ENCODE measurements at places on chromosomes 13 and 19.

DNA sequence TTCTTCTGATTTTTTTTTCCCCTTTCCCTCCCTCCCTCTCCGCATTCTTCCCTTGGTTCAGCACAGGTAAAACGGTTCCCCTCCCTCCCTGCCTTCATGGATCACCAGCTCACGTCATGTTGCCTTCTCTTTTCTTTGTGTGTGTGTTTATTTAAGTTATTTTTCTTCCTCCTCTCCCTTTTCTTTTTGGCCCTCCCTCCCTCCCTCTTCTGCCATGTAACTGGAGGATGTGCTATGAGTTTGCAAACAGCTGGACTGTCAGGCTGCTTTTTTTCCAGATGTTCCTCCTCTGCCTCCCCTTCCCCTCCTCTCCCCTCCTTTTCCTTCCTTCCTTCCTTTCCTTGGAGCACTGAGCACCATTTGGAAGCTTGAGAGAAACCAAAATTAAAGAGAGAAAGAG, 2.0 kb downstream of the LENG9 start:
- DNase-seq: no peak

DNA sequence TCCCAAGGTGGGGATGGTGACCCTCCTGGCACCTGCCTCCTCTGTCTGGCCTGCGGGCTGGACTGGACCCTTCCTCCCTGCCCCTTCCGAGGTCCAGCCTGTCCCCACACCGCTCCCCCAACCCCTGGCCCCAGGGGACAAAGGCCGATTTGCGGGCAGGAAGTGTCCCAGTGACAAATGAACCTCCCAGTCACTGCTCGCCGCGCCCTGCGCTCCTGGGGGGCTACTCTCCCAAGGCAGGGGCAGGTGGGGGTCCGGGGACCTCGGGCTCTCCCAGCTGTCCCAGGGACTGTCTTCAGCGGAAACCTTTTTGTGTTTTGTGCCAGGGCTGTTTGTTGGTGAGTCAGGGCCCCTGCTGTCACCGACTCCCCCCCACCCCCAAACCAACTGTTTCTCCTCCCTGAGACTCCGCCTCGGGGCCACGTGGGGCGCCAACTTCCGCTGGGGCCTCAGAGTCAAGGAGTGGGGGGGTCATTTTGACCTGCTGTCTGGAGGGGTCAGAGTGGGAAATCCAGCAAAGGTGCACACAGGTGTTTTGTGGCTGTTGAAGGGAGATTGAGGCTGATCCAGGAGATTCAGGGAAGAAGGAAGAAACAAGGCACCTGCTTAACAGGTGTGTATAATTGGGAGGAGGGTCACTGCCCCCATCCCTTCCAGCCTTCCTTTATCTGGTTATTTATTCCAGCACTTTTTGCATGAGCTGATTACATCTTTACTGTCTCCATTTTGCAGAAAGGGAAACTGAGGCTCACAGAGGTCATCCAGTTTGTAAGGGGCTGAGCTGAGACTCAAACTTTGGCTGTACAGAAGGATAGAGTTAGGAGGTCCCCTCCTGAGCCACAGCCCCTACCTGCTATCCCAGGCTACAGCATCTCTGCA, 831 bp downstream of the PGPEP1 start:
- DNase-seq: peak; percentile 56

DNA sequence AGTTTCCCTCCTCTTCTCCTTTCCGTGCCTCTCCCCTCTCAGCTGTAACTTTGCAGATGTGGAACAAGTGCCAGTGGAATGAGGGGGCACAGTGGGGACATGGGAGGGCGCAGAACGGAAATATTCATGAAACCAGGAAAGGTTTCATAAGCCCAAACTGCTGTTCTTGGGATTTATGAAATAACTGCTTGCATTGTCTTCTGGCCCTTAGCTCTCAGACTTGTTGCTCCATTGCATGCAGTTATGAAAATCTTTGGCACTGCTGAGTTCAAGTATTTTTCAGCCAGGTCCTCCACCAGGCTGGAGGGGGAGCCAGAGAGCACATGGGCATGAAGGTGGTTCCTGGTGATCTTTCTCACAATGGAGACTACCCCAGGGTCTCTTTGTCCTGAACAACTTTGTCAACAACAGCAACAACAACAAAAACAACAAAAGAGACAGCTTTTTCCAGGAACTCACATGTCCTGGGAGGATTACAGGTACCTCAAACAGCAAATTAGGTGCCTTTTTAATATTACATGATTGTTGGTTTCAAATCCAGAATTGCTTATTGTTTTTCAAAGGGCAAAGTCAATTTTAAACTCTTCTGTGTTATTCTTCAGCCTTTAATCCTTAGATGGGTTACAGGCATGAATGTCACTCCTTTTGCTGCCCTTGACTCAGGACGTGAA, 1.5 kb downstream of the RGCC start:
- DNase-seq: no peak

DNA sequence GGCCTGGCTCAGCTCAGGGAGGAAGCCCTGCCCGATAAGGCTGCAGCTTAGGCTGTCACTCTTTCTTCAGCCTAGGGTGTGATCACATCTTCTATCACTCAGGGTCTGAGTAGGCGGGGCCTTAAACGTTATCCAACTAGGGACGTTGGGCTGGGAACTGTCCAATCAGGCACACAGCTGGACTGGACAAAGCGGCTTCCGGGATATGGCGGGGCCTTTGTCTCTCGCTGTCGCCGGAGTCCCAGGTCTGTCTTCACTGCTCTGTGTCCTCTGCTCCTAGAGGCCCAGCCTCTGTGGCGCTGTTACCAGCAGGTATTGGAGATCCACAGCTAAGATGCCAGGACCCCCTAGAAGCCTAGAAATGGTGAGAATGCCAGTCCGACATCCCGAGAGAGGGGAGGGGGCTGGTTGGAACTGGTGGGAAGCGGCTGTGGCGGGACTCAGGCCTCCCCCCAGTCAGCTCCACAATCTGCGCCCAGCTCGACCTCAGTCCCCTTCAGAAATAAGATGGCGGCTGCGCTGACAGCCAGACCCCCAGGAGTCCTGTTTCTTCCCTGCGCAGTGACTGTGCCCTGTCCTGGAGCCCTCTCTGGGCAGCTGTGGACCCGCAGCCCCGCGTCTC, at the start of gene ZNF254:
TSS of gene ZNF254 (plus strand) at position 214 of the 622 bp plus-strand sequence. CDS start at position 335, 121 bp downstream.
- DNase-seq: peak; percentile 56

GRCh38 chr13:69580255-69580654, 527.4 kb upstream of the ATXN8OS start:
- no peak for DNase-seq

- no peak for DNase-seq
Observed at GRCh38 chr13:110005563-110005962, 219.2 kb upstream of the IRS2 start.

- no peak for DNase-seq
Observed at GRCh38 chr13:32471187-32471922, 43.4 kb upstream of the N4BP2L1 start.

- DNase-seq: no peak
Observed at GRCh38 chr19:46860846-46861690, at the start of gene ARHGAP35. Gene ARHGAP35 (plus strand): TSS chr19:46860997. CDS start chr19:46918676, 57,679 bp downstream.

- peak; percentile 43 for DNase-seq
Observed at GRCh38 chr19:40974633-40975037, 16.4 kb upstream of the CYP2B6 start.

GRCh38 chr19:5142725-5143097, 173.8 kb downstream of the KDM4B start:
- no peak for DNase-seq

DNA sequence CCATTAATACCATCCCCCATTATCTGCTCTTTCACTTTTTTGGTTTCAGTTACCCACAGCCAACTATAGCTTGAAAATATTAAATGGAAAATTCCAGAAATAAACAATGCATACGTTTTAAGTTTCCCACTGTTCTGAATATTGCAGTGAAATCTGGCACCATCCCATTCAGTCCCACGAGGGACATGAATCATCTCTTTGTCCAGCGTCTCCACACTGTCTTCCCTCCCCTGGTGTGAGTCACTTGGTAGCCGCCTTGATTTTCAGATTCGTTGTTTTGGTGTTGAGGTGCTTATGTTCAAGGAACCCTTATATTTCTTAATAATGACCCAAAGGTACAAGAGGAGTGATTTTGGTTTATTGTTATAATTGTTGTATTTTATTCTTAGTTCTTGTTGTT, 246.1 kb downstream of the DCT start:
- DNase-seq: no peak

DNA sequence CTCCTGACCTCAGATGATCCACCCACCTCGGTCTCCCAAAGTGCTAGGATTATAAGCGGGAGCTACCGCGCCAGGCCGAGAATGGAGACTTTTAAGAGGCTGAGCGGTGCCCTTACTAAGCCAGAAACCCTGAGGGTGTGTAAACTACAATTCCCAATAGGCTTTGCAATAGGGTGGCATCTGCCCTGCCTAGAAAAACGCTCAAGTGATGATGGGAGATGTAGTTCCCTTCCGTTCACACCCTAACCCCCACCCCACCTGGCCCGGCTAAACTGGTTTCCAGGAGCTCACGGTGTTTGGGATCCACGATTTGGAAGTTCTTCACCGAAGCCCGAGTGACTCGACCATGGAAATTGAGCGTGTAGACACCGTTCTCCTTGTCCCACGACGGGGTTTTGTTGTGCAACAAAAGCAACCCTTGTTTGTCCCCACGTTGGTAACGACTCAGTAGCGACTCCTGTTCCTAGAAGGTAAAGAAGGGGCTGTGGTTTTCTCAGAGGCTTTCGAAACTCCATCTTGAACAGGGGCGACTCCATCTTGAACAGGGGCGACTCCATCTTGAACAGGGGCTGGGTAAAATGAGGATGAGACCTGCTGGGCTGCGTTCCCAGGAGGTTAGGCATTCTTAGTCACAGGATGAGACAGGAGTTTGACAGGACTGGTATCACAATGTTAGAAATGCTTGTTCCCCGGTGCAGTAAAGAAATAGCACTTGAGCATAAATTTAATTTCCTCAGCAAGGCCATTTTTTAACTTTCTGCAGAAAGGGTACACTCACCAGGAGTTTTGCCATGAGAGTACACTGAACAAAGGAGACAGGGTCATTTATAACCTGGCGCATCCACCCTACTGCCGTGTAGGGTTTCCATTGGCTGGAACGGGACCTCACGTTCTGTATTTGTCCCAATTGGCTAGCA, 9.8 kb downstream of the PPP1R15A start:
- DNase-seq: no peak

DNA sequence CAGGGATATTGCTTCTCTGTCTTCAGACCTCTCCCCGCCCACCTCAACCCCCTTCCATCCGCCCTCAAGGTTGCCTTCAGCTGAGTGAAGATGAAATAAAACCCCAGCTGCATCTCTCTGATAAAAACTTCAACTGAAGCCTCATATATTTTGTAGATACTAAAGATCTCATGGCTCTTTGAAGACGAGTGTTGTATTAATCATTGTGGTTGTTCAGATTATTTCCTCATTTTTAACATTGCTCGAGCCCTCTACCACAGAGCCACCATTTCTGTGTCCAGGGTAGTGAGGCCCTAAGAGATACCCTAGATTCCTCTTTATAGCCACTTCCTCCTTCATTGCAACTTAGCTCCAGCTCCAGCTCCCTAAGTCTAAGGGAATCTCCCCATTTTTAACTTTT, 312.8 kb upstream of the ZNF507 start:
- DNase-seq: no peak

DNA sequence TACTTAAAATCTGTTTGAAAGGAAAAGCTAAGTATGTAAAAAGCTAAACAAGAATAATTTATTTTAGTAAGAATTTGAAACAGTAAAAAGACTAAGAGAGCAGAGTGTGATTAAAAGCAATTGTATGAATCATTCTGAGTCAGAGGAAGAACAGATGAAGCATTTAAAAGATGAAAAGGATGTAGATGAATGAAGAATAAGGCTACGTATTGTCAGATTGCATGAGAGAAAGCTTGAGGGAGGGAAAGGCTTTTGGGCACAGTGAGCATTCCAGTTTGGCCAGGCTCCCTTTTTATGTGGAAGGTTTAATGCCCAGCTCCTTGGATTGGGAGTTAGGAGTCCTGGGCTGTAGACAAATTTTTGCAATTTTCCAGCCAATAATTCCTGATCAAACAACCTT, 117.7 kb downstream of the FREM2 start:
- no peak for DNase-seq

- no peak for DNase-seq
Observed at GRCh38 chr19:6617374-6617773, 26.4 kb upstream of the CD70 start.

- DNase-seq: no peak
Observed at GRCh38 chr19:11295665-11296245, at the start of gene TSPAN16. Gene TSPAN16 (plus strand): TSS chr19:11296160. CDS start chr19:11296298, 138 bp downstream.

GRCh38 chr19:52695996-52696395, 38.8 kb downstream of the ZNF611 start:
- no peak for DNase-seq

- no peak for DNase-seq
Observed at GRCh38 chr19:40376286-40376862, 13.6 kb downstream of the HIPK4 start.

DNA sequence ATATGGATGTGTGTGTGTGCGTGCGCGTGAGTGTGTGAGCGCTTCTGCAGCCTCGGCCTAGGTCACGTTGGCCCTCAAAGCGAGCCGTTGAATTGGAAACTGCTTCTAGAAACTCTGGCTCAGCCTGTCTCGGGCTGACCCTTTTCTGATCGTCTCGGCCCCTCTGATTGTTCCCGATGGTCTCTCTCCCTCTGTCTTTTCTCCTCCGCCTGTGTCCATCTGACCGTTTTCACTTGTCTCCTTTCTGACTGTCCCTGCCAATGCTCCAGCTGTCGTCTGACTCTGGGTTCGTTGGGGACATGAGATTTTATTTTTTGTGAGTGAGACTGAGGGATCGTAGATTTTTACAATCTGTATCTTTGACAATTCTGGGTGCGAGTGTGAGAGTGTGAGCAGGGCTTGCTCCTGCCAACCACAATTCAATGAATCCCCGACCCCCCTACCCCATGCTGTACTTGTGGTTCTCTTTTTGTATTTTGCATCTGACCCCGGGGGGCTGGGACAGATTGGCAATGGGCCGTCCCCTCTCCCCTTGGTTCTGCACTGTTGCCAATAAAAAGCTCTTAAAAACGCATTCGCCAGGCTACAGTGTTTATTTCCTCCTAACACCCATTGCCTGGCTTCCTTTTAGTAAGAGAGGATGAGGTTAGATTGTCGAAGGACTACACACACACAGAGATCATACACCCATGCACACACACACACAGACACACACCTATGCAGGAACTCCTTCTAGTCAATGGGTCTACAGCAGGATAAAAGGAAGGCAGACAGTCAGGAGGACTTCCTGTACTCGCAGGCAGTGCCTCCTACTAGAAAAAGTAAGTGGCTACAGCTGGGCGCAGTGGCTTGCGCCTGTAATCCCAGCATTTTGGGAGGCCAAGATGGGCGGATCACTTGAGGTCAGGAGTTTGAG, 7.1 kb downstream of the FOSB start:
- DNase-seq: no peak

- DNase-seq: no peak
Observed at GRCh38 chr19:18093439-18094161, 4.0 kb upstream of the MAST3 start.

- no peak for DNase-seq
Observed at GRCh38 chr13:111927181-111927540, 139.8 kb upstream of the SOX1 start.

- DNase-seq: no peak
Observed at GRCh38 chr19:6354098-6354674, 7.1 kb upstream of the CLPP start.

- no peak for DNase-seq
Observed at GRCh38 chr13:20435616-20436368, 89.9 kb downstream of the CRYL1 start.

GRCh38 chr13:97879646-97880310, 73.7 kb upstream of the IPO5 start:
- DNase-seq: no peak

- DNase-seq: no peak
Observed at GRCh38 chr13:41562083-41562482, 104.7 kb downstream of the RGCC start.

Measured in stimulated activated CD8-positive, alpha-beta memory T cell treated with anti-CD3 and anti-CD28 coated beads, Interleukin-4, amount 100 ng/mL, for 4 hours (primary cell).